ENCODE measurements at places on chromosomes 7 and 10. TPM values are rescaled to one million over a fixed set of nuclear protein-coding genes. Genes with fewer than 3 reads are reported as not detected.

Gene PON1
- total RNA-seq, result 0.79 TPM

Gene CDHR1
- total RNA-seq, result 0.13 TPM

Gene FAM237B
- 0.04 TPM for total RNA-seq

Gene RADIL
- total RNA-seq, result 1.7 TPM

All from A549 treated with dexamethasone at 1 μM for 4 hours (cell line).